ENCODE measurements at places on chromosomes 5 and 9. TPM values are rescaled to one million over a fixed set of nuclear protein-coding genes. Genes with fewer than 3 reads are reported as not detected.

Gene FAM221B
- total RNA-seq: not detected

Gene FAM170A
- not detected for total RNA-seq

DNA sequence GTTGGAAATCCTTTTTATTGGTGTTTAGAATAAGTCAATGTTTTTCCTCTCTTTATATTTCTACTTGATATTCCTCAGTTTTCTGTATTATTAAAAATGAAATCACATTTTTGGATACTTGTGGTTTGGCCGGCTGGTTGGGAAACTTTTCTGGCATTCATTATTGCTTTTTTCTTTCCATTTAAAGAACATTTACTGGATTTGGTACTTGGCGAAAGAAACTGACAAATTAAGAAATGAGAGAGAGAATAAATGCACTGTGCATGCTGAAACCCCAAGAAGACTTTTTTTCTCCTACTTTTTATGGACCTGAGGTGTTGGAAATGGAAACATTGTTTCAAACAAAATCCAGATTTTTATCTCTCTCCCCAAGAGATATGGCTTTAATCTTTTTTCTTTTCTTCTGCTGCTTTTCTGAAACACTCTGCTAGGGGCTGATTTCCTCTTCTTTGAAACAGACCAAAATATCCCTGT lies 128.4 kb downstream of the SNX18 start:
- no peak for DNase-seq

DNA sequence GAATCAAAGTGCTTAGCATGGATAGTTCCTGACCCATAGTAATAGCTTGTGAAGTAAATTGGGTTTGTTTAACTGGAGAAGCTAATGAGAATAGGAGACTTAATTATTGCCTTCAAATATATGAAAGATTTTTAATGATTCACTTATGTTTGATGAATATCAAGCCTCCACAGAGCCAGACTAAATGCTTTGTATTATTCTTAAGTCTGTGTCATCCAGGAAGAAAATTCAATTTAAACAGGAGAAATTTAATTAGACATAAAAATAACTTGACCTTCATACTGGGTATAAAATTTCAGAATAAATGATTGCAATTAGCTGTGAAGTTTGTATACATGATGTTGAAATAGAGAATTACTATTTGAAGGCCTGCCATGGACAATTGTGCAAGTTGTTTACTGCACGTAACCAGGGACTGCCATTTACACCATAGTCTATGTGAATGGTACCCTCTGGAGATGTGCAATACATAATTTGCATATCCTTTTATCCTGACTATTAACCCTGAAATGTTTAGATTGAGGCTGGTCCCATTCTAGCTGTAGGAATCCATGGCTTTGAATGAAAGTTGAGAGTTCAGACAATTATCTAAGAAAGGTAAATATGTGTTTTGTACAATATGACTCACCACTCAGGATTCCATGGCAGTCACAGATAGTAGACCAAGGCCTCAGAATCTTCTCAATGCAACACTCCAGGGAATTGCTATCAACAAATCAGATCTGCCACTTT lies 133.5 kb upstream of the IL12B start:
- no peak for DNase-seq

Gene PTCH1
- 10.4 TPM for total RNA-seq

DNA sequence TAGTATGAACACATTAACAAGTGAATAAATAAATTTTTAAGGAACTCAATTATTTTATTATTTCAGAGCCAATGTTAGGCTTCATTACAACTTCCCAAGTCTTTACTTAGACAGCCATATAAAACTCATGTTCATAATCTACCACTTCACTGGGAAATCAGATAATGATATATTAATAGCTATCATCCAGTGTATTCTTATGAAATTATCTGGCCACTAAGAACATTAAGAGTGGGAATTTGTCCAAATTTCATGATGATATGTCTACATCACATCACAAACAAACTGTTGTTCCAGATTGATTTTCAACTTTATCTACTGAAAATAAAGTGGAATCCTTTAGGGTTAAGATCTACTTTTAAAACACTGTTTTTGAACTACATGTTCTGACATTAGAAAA lies 668.6 kb downstream of the EFNA5 start:
- no peak for DNase-seq

Gene PCDHB3
- 0.99 TPM for total RNA-seq
